Type B pancreatic cell (in vitro differentiated cells): ENCODE measurements at places on chromosomes 16 and 17. TPM values are rescaled to one million over a fixed set of nuclear protein-coding genes. Genes with fewer than 3 reads are reported as not detected.

The MT1E gene
- total RNA-seq = 7.8 and 12.5 TPM in 2 replicates

DNA sequence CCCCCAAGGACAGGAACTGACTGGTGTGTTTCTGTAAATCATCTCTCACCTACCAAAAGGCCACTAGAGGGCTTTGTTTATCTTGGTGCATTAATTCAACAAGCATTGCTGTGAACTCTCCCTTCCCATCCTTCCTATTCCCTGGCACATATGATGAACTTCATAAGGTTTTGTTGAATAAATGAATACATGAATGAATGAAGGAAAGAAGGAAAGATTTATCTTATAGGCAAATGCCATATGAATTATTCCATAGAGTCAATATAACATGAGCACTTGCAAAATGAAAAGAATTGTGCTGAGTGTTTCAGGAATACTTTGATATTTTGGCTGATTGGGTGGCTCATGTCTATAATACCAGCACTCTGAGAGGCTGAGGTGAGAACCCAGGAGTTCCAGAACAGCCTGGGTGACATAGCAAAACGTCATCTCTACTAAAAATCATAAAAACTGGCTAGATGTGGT lies 4.3 kb downstream of the SPDYE4 start:
- no peak for DNase-seq

The TERB1 gene
- total RNA-seq = 0.41 TPM in 1 of 2 replicates, not detected in the other

GRCh38 chr17:42536372-42537155 lies 523 bp downstream of the NAGLU start:
- H3K27ac ChIP-seq = peak overlapping the region; percentile 68
- DNase-seq = no peak
- peaks cover 3% of the 10 kb centered on the region for H3K36me3 ChIP-seq
- peaks cover 15% of the 10 kb centered on the region for H3K4me1 ChIP-seq
- no peaks in the 10 kb centered on the region for H3K27me3 ChIP-seq

GRCh38 chr16:75087375-75087979 lies 29.1 kb downstream of the LDHD start:
- no peak overlapping the region for H3K4me3 ChIP-seq
- DNase-seq = no peak
- no peaks in the 10 kb centered on the region for H3K27me3 ChIP-seq
- H3K4me1 ChIP-seq = peaks cover 46% of the 10 kb centered on the region
- peak overlapping the region; percentile 63 for H3K27ac ChIP-seq

GRCh38 chr16:53966821-53967571 lies 263.0 kb downstream of the FTO start:
- peaks cover 29% of the 10 kb centered on the region for H3K4me1 ChIP-seq
- no peak overlapping the region for H3K27ac ChIP-seq
- no peak for DNase-seq
- no peak overlapping the region for H3K4me3 ChIP-seq

DNA sequence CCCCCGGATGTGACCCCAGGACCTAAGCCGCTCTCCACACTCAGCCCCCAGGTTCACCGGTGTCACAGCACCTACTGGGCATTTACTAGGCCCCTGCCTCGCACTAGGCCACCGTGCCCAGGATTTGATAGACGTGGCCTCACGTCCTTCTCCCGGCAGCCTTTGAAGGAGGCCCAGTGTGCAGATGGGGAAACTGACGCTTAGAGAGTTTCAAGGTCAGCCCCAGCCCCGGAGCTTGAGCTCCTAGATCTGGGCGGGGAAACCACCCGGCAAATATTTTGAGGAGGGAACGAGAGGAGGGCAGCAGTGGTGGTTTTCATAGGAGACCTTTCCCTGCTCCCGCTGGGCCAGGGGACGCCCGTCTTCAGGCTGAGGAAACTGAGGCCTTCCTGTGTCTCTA lies 10.3 kb downstream of the ZFPM1 start:
- H3K4me3 ChIP-seq = no peak overlapping the region
- no peak overlapping the region for H3K27ac ChIP-seq
- peaks cover 5% of the 10 kb centered on the region for H3K4me1 ChIP-seq
- H3K27me3 ChIP-seq = no peaks in the 10 kb centered on the region
- no peak for DNase-seq

The FAM20A gene
- 11.5 and 24.8 TPM in 2 replicates for total RNA-seq

DNA sequence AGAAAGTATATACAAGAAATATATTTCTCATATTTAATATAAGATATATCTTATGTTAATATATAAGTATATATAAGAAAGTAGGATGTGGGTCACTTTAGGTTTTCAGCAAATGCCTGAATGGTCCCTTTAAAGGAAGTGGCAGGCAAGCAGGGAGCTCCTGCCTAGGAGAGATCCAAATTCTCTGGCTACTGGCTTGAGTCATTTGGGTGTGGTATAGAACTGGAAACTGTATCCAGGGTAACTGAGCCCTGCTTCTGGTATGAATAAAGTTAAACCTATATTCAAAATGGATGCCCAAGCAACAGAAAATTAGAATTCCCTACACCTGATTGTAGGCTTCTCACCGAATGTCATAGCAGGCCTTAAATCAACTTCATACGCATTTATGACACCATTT lies 144.4 kb downstream of the ZNF18 start:
- H3K4me3 ChIP-seq = no peak overlapping the region
- H3K4me1 ChIP-seq = no peaks in the 10 kb centered on the region
- no peaks in the 10 kb centered on the region for H3K36me3 ChIP-seq
- no peak for DNase-seq
- H3K27me3 ChIP-seq = peaks cover 3% of the 10 kb centered on the region
- H3K27ac ChIP-seq = no peak overlapping the region

DNA sequence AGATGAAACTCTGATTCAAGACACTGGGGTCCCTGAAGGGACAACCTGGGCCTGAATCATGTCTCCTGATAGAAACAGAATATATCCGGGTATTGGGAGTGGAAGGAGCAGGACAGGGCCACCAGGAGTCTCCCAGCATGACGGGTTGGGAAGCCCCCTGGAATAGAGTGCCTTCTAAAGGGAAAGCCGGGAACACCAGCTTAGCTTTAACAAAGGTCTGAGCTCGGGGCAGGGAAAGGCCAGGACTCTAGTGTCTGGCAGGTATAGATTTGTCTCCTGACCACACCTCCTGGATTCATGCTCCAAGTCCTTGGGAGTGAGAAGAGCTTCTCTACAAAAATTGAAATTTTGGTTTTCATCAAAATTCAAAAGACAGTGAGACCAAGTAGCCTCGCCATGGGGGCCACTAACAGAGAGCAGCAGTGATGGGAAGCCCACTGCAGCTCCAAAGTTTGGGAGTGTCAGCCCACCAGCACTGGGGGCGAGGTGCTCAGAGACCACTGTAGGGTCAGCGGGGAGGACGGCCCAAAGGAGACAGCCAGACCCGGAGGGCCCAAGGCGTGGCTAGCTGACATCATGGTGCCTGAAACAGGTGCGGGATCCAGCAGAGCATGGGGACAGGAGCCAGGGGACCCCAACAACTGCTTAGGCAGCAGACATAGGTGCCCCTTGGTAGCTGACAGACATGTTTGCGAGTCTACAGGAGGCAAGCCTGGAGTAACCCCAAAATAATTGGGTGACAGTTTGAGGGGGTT lies 81.0 kb downstream of the C16orf78 start:
- H3K4me3 ChIP-seq = no peak overlapping the region
- no peak for DNase-seq
- no peak overlapping the region for H3K27ac ChIP-seq
- H3K27me3 ChIP-seq = peaks cover 22% of the 10 kb centered on the region
- H3K36me3 ChIP-seq = no peaks in the 10 kb centered on the region

The NKD1 gene
- total RNA-seq = 33.8 and 43.2 TPM in 2 replicates

GRCh38 chr17:48549281-48549630 lies 4.3 kb upstream of the HOXB2 start:
- H3K4me3 ChIP-seq = peak overlapping the region; percentile 84
- H3K36me3 ChIP-seq = peaks cover 17% of the 10 kb centered on the region

The OR2C1 gene
- 0.22 TPM in 1 of 2 replicates, not detected in the other for total RNA-seq

The KRT33B gene
- total RNA-seq = not detected in 2 replicates

- no peaks in the 10 kb centered on the region for H3K27me3 ChIP-seq
- no peak for DNase-seq
- H3K27ac ChIP-seq = no peak overlapping the region
Observed at GRCh38 chr16:3674513-3675295, 20.2 kb downstream of the DNASE1 start.

The CDYL2 gene
- total RNA-seq = 6.3 and 8.2 TPM in 2 replicates

DNA sequence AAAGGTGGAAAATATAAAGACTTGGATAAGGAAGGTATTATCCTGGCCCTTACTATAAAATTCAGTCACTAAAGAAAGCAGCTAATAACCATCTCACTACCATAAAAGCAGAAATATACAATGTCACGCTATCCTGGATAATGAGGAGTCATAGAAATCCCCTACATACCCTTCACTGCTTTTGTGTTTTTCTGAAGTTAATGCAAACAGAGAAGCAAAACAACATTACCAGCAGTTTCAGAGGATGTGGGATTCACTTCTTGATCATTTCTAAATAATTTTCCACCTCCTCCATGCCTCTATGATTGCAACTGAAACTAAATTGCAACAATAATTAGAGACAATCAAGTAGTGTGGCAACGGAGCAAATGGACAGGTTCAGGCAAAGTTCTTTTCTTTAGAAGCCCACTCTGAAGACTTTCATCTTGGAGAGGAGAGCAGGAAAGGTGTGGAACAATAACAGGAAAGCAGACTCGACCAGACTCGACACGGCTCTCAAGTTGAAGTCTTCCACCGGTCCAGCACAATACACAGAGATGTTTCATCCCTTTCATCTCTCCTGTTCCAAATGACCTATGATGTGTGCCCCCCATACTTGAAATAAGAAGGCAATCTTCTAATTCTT lies 10.2 kb downstream of the CYTH1 start:
- H3K27ac ChIP-seq = peak overlapping the region; percentile 21
- peaks cover 27% of the 10 kb centered on the region for H3K4me1 ChIP-seq
- no peaks in the 10 kb centered on the region for H3K27me3 ChIP-seq
- DNase-seq = no peak

The NEUROD2 gene
- total RNA-seq = not detected in 2 replicates

- no peak overlapping the region for H3K4me3 ChIP-seq
- DNase-seq = no peak
- H3K27ac ChIP-seq = no peak overlapping the region
- peaks cover 20% of the 10 kb centered on the region for H3K36me3 ChIP-seq
Observed at GRCh38 chr16:71672803-71673581, 47.0 kb downstream of the MARVELD3 start.

GRCh38 chr17:50110591-50111349 lies 15.6 kb downstream of the PDK2 start:
- peaks cover 6% of the 10 kb centered on the region for H3K27me3 ChIP-seq
- peaks cover 4% of the 10 kb centered on the region for H3K36me3 ChIP-seq
- H3K4me1 ChIP-seq = peaks cover 8% of the 10 kb centered on the region

GRCh38 chr17:10094797-10095196 lies 103.6 kb downstream of the GAS7 start:
- peaks cover 3% of the 10 kb centered on the region for H3K4me1 ChIP-seq
- peaks cover 29% of the 10 kb centered on the region for H3K27me3 ChIP-seq
- no peak for DNase-seq
- H3K36me3 ChIP-seq = no peaks in the 10 kb centered on the region
- H3K4me3 ChIP-seq = no peak overlapping the region

The HS3ST2 gene
- 0.12 and 0.51 TPM in 2 replicates for total RNA-seq

The PMFBP1 gene
- total RNA-seq = 2.6 and 3.8 TPM in 2 replicates

The WNT3 gene
- 14.1 and 47.7 TPM in 2 replicates for total RNA-seq

The CCDC47 gene
- total RNA-seq = 71.8 and 78.2 TPM in 2 replicates

- H3K36me3 ChIP-seq = peaks cover 7% of the 10 kb centered on the region
- DNase-seq = no peak
- no peak overlapping the region for H3K27ac ChIP-seq
- no peaks in the 10 kb centered on the region for H3K27me3 ChIP-seq
Observed at GRCh38 chr16:53952215-53953208, 248.6 kb downstream of the FTO start.

GRCh38 chr17:17812211-17813054 lies 24.4 kb downstream of the SREBF1 start:
- no peaks in the 10 kb centered on the region for H3K27me3 ChIP-seq
- H3K4me3 ChIP-seq = peak overlapping the region; percentile 49
- H3K27ac ChIP-seq = peak overlapping the region; percentile 83
- DNase-seq = peak; percentile 89
- peaks cover 20% of the 10 kb centered on the region for H3K4me1 ChIP-seq

DNA sequence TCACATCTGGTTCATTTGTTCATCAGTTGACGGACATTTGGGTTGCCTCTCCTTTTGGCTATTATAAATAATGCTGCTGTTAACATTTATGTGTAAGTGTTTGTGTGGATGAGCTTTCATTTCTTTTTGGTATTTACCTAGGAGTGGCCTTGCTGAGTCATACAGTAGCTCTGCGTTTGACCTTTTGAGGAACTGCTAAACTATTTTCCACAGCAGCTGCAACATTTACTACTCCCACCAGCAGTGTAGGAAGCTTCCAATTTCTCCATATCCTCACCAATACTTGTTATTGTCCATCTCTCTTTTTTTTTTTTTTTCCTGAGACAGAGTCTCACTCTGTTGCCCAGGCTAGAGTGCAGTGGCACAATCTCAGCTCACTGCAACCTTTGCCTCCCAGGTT lies 20.7 kb upstream of the PLCG2 start:
- peak overlapping the region; percentile 88 for H3K27ac ChIP-seq
- H3K4me1 ChIP-seq = no peaks in the 10 kb centered on the region
- no peaks in the 10 kb centered on the region for H3K36me3 ChIP-seq
- no peak for DNase-seq
- H3K27me3 ChIP-seq = no peaks in the 10 kb centered on the region
- no peak overlapping the region for H3K4me3 ChIP-seq

The EFNB3 gene
- total RNA-seq = 11.4 and 79.5 TPM in 2 replicates

DNA sequence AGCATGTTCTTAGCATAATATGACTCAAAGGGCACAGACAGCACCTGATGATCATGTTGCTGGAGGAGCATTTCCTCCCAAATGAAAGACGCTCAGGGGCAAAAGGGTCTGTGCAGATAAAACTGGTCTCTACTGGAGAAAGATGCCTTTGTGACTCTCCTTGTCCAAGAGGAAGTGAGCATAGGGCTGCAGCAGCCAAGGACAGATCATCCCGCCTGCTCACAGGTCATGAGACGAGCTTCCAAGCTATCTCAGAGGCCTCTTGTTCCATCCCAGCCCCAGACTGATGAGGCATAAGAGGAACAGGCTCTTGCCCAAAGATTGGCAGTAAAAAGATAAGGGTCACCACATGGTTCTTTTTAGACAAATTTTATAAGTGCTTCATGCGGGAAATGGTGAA lies 141.8 kb downstream of the KATNIP start:
- DNase-seq = no peak
- H3K36me3 ChIP-seq = peaks cover 7% of the 10 kb centered on the region
- no peak overlapping the region for H3K4me3 ChIP-seq
- no peaks in the 10 kb centered on the region for H3K27me3 ChIP-seq
- H3K4me1 ChIP-seq = peaks cover 5% of the 10 kb centered on the region

The HOXB2 gene
- 35.6 and 36.5 TPM in 2 replicates for total RNA-seq

GRCh38 chr17:28641579-28641978 lies 3.4 kb downstream of the BLTP2 start:
- peaks cover 42% of the 10 kb centered on the region for H3K36me3 ChIP-seq
- H3K27ac ChIP-seq = no peak overlapping the region
- peaks cover 17% of the 10 kb centered on the region for H3K4me1 ChIP-seq
- DNase-seq = no peak

The ZNF469 gene
- 0.43 and 1.5 TPM in 2 replicates for total RNA-seq

The C17orf113 gene
- 2.1 and 3.0 TPM in 2 replicates for total RNA-seq

- peaks cover 3% of the 10 kb centered on the region for H3K4me1 ChIP-seq
- peaks cover 2% of the 10 kb centered on the region for H3K27me3 ChIP-seq
- H3K27ac ChIP-seq = no peak overlapping the region
- no peak overlapping the region for H3K4me3 ChIP-seq
- DNase-seq = no peak
- H3K36me3 ChIP-seq = peaks cover 3% of the 10 kb centered on the region
Observed at GRCh38 chr16:3431779-3432219, 11.5 kb downstream of the ZNF597 start.
